ENCODE measurements at places on chromosomes 1 and 21.

DNA sequence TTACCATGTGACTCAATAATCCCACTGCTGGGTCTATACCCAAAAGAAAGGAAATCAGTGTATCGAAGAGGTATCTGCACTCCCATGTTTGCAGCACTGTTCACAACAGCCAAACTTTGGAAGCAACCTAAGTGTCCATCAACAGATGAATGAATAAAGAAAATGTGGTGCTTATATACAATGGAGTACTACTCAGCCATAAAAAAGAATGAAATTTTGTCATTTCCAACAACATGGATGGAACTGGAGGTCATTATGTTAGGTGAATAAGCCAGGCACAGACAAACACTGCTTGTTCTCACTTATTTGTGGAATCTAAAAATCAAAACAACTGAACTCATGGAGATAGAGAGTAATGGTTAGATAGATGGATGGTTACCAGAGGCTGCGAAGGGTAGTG is 79.3 kb downstream of the KIAA0319L start:
- DNase-seq = no peak

DNA sequence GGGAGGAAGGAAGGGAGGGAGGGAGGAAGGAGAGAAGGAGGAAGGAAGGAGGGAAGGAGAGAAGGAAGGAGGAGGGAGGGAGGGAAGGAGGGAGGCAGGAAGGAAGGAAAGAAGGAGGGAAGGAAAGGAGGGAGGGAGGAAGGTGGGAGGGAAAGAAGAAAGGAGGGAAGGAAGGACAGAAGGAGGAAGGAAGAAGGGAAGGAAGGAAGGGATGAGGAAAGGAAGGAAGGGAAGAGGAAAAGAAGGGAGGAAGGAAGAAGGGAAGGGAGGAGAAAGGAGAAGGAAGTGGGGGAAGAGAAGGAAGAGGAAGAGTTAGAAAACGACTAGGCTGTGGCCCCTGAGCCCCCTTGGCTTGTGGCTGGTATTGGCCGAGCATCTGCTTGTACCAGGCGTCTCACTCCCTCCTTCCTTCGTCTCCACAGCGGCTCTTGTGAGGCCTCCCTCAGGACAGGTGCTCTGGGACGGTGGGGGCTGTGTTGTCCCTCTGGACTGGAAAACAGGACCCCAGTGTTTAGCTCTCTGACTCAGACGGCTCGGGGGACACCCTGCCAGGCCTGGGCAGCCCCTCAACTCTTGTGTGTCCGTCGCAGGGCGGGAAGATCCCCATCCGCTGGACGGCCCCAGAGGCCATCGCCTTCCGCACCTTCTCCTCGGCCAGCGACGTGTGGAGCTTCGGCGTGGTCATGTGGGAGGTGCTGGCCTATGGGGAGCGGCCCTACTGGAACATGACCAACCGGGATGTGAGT is 36.2 kb upstream of the C1QA start:
- no peak for DNase-seq

DNA sequence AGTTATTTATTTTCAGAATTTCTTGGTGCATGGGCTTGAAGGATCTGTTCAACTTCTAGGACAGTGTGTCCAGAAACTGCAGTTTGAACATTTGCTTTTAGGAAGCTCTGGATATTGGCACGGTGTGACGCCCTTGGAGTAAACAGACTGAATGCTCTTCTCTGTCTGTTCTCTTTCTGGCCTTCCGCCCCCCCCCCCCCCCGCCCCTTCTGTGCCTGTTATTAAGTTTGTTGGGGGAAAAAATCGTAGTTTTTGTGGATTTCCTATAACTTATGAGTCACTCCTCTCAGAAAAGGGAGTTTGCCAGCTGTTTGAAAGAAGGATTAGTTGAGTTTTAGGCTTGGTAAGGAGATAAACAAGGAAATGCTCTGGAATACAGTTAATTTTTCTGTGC is 1.2 kb downstream of the KCTD3 start:
- no peak for DNase-seq

- DNase-seq = no peak
Observed at GRCh38 chr1:62844030-62844429, 60.1 kb downstream of the ATG4C start.

DNA sequence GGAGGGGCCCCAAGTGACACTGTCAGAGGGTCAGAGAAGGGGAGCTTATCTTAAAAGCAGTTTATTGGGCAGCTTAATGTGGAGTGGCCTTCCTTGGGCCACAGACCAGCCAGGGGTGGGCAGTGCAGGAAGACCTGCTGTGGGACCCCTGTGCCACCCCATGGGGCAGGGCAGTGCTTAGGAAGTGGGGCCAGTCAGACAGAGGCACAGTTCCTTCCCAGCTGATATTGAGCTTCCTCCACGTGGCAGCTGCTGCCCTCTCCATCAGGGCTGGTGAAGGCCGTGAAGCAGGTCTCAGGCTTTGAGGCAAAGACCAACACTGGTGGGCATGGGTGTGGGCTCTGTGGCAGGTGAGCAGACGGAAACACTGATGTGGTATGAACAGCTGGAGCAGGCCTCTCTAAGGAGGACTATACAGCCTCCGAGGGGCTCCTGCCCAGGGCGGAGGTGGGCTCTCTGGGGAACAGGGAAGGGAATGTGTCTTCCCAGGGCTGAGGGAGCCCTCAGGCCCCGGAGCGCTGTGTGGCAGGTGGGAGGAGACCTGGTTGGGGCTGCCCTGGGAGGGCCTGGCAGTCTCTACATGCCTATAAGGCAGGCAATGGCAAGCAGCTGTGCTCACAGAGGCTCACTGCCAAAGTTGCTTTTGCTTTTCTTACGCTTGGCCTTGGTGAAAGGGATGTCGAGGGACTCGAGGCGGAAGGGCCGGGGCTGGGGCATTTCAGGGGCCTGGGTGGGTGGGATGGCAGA is 3.0 kb upstream of the DDOST start:
- DNase-seq = no peak

DNA sequence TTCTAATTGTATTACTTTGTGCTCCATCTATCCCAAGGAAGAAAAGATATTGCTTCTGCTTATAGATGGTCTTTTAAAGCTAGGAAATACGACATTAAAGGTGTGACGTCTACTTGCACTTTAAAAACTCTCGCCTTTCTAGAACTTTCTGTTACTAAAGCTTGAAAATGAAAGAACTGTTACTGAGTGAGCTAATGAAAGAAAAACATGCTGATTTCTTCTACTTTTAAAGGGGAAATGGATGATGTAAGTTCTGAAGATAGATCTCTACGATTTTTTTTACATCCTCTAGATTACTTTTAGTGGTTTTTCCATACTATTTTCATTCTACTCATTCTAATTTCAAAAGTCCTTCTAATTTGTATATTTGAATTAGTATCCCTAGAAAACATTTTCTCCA is 387.5 kb downstream of the USP25 start:
- DNase-seq = no peak

GRCh38 chr1:26181586-26182382 is 4.5 kb downstream of the CNKSR1 start:
- no peak for DNase-seq

DNA sequence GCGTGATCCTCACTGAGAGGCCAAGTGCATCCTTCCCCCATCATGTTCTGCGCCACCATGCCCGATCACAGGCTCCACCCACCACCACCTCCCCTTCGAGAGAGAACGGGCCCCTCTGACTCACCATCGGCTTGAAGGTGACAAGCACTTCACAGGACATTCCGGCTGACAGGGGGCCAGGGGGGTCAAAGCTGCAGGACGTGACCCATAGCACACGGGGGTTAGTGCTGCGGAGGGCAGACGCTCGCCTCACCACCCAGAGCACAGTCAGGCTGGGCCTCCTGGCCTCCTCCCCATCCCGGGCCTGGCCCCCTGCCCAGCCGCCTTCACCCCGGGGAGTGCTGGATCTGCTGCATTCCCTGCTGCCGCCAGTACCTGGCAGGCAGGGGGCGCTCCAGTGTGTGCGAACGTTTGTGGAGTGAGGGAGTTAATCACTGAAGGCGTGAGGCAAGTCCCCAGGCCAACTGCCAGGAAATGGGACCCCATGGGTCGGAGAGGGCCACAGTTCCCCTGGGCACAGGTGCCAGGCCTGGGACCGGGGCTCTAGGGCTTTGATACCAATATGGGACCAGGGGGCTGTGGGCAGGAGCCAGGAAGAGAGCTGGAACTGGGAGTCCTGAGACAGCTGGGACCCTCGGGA is 40.9 kb upstream of the TMEM52 start:
- DNase-seq = peak; percentile 77

DNA sequence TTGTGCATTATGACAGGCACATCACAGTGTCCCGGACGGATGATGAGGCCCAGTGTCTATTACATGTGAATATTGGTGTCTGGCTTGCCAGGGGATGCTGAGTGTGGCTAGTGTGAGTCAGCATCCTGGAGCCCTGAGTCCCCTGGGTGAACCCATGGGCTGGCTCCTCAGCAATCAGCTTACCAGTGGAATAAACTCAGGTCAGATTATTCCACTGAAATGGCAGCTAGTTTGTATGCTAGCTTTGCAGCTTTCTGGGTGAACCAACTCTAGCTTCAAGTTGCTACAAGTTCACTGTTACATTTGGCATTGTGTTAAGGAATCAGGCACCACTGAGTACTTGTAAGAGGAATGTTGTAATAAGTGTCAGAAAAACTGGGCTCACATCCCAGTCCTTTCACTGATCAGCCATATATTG is 23.9 kb upstream of the RPTN start:
- DNase-seq = no peak

DNA sequence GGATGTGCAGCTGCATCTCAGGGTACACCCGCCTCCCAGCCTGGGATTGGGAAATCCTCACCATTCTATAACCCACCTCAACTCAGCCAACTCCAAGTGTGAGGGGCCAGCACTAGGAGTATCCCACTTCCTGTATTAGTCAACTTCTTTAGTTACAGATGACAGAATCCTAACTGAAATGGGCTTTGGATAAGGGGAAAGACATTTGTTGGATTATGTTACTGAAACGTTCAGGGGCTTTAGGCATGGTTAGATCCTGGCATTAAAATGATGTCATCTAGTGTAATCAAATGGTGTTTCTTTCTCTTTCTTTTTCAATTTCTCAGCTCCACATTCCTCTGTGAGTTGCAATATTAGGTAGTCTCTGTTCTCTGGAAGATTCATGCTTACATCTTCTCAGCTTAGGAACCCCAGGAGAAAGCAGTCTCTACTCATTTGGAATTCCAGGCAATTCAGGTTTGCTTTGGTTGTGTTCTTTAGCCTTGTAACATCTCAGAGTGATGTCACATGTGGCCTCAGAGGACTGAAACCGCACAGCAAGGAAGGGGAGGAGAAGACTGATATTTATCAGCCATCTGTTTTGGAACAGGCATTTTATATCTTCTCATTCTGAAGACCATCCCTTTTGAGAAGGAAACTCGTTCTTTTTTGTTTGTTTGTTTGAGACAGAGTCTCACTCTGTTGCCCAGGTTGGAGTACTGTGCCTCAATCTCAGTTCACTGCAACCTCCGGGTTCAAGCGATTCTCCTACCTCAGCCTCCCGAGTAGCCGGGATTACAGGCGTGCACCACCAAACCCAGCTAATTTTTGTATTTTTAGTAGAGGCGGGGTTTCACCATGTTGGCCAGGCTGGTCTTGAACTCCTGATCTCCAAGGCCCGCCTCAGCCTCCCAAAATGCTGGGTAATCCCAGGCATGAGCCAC is 18.9 kb upstream of the TMEM54 start:
- no peak for DNase-seq

DNA sequence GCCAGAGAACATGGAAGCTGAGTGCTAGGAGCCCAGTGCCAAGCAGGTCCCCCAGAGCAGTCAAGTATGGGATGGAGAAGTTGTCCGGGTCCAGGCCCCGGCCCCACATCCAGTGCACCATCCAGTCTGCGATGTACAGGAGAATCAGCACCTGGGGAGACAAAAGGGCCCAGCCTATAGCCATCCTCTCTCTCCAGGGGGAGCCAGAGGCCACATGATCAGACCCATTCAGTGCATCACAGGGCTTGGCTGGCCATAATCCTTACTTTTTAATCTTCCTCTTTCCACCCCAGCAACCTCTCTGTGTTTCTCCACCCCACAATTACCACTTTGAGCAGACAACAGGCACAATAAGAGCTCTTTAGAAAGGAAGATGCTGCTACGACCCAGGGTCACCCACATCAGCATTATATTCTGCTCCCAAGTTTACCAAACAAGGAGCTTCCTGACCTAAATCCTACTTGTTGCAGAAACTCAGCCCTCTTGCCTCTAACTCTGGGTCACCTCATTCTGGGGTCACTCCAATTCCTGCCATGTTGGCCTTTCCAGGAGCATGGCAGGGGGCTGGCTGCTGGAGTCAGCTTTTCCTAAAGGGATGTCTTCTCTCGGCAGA is 16.4 kb upstream of the RAB29 start:
- peak; percentile 54 for DNase-seq

- no peak for DNase-seq
Observed at GRCh38 chr1:63817152-63817667, 43.4 kb downstream of the ROR1 start.

DNA sequence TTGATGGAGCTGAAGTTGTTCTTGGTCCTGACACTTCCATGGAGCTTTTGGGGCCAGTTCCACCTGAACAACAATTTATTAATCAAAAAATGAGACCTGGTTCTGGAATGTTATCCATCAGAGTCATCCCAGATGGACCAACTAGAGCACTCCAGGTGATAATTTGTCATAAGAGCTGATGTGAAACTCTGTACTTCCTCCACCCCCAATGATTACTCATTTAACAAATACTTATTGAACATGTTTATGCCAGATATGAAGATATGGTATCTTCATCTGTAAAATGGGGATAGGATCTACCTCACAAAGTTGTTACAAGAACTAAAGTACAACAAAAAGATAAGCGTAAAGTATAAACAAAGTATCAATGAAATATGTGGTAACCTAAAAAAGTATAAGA is 153.2 kb downstream of the VPS13D start:
- DNase-seq = no peak

- no peak for DNase-seq
Observed at GRCh38 chr1:217953922-217954321, 322.8 kb downstream of the SPATA17 start.

- DNase-seq = no peak
Observed at GRCh38 chr1:199040076-199040905, 401.5 kb downstream of the PTPRC start.

- DNase-seq = no peak
Observed at GRCh38 chr21:15301014-15301413, 236.2 kb upstream of the NRIP1 start.

DNA sequence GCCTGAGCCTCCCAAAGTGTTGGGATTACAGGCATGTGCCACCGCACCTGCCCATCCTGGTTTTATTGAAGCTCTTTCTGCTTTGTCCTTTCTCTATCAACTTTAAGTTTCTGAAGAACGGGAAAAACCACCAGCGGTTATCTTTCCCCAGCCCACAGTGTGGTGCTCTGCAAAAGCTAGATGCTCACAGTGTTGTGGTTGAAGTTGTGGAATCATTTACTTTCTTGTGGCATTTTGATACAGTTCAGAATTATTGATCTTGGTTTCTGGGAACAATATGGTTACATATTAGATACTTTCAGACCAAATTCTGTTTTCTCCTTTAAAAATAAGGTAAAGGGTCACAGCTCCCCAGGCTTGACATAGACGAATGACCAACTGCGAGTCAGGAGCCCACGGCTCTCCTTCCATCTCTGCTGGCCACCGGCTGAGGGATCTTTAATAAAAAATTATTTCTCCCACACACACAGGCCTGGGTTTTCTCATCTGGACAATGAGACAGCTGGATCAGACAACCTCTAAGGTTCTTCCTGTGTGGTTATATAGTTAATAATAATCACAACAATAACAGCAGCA is 385.3 kb downstream of the SETD4 start:
- no peak for DNase-seq
